ENCODE measurements at places on chromosomes 4 and X.

GRCh38 chrX:96579252-96579651, 105.4 kb upstream of the DIAPH2 start:
- no peak for DNase-seq

DNA sequence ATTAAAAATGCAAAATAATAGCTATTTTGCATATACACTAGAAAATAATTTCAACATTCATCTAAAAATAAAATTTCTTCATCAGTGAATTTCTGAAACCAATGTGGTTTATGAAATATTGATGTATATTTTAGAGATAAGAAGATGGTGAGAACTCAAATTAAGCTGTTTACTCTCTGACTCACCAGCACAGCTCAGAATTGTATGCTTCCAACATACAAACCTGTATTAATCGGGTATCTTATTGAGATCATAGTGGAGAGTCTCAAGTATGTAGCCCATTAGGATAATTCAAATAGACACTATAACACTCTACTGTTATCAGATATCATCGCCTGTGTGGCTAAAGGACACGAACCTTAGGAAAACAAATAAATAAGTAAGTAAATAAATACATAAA, 899.5 kb upstream of the INTU start:
- DNase-seq: no peak

- DNase-seq: no peak
These were observed 94.9 kb downstream of the ENPP6 start for GRCh38 chr4:184122631-184123408.

DNA sequence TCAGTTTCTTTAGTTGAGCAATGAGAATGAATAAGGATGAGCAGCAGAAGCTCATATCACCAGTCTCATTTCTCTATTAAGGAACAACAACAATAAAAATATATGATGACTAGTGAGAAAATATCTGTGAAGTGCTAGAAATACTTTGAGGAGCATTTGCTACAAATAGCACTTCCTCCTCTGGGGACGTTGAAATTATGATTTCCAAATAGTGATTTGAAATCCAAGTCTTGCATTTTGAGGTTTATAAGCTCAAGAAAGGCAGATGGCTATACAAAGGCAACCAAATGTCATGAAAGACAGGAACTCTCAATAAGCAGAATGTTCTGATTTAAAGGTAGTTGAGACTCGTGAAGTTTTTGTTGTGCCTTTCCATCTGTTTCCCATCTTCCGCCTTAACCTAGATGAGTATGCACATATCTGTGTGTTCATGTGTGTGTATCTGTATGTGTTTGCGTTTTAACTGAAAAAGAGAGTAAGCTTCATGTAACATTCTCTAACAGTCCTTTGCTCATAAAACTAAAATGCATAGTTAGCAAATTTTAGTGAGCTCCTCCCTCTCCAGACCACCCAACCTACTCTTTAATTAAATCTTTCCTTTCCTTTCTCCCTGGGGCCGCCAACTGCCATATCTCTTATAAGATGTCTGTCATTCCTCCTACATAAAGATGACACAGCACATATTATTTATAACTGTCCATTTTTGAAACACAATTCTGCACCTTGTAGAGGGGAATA, 222.6 kb upstream of the RASGEF1B start:
- no peak for DNase-seq

- no peak for DNase-seq
These were observed 2.8 kb upstream of the PDLIM5 start for GRCh38 chr4:94448815-94449375.

- no peak for DNase-seq
These were observed 677.8 kb downstream of the ADGRL3 start for GRCh38 chr4:61877893-61878292.

DNA sequence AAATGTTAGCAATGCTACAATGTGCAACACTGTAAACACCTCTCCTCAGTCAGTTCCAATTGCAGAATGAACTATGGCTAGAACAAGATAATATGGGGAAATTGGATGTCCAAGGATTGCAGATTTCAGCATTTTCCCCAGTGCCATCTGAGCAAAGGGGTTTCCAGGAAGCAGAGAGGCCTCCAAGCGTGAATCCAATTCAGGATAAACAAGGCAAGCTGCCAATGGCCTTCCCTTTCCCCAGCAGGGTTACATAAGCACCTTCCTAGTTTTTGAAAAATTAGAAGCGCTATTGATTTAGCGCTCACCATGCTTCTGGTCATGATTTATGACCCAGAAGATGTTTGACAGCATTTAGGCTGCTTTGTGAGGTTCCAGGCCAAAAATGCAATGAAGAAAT, 223.0 kb upstream of the GATB start:
- no peak for DNase-seq

DNA sequence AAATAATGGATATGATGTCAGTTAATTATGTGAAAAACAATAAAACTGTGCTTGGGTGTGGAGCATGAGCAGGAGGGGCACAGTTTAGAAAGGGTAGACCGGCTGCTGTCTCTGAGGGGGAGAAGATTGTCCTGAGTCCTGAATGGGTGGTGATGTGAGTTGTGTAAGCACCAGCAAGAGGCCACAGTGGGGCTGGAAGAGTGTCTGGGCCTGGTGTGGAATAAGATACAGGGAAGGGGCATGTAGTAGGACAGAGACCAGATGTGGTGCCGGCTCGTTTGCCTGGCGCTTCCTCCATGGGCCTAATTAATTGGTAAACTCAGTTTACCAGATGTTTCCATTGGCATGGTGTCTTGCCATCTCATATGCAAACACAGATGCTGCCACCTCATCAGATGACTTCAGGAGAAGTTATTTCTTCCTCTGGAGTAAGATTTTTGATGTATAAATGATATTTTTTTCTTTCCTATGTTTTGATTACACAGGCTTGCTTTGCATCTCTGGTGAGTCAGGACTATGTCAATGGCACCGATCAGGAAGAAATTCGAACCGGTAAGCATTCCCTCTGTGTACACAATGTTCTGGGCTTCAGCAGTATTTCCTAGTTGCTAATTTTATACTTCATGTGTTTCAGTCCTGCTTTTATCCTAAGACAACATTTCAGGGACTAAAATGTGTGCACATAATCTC, 5.1 kb downstream of the MED28 start:
- no peak for DNase-seq

GRCh38 chr4:139743027-139743426, 77.4 kb downstream of the MGST2 start:
- DNase-seq: no peak

DNA sequence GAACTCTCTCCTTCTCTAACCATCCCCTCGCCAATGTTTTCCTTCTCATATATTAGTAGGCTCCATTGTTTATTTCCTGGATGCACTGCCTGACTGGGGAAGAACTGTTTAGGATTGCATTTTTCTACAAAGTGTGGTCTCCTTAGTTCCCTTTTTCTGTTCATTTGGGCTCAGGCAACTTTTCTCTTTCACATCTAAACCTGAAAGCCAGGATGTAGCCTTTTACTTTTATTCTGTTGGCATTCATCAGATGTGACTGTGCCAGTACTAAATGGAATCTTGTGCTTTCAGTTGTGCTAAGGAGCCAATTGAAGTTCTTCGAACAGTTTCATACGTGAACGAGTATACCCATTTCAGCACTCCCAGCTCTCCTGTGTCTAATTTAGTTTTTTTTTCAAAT, 59.8 kb downstream of the DDIT4L start:
- no peak for DNase-seq

DNA sequence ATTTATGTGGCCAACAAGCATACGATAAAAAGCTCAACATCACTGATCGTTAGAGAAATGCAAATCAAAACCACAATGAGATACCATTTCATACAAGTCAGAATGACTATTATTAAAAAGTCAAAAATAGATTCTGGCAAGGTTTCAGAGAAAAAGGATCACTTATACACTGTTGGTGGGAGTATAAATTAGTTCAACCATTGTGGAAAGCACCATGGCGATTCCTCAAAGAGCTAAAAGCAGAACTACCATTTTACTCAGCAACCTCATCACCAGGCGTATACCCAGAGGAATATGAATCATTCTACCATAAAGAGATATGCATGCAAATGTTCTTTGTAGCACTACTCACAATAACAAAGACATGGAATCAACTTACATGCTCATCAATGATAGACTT, 478.7 kb upstream of the GALNTL6 start:
- DNase-seq: no peak

- no peak for DNase-seq
These were observed 139.2 kb upstream of the ANK2 start for GRCh38 chr4:112910109-112910736.

GRCh38 chrX:136750364-136750763, 30.4 kb downstream of the ARHGEF6 start:
- no peak for DNase-seq

DNA sequence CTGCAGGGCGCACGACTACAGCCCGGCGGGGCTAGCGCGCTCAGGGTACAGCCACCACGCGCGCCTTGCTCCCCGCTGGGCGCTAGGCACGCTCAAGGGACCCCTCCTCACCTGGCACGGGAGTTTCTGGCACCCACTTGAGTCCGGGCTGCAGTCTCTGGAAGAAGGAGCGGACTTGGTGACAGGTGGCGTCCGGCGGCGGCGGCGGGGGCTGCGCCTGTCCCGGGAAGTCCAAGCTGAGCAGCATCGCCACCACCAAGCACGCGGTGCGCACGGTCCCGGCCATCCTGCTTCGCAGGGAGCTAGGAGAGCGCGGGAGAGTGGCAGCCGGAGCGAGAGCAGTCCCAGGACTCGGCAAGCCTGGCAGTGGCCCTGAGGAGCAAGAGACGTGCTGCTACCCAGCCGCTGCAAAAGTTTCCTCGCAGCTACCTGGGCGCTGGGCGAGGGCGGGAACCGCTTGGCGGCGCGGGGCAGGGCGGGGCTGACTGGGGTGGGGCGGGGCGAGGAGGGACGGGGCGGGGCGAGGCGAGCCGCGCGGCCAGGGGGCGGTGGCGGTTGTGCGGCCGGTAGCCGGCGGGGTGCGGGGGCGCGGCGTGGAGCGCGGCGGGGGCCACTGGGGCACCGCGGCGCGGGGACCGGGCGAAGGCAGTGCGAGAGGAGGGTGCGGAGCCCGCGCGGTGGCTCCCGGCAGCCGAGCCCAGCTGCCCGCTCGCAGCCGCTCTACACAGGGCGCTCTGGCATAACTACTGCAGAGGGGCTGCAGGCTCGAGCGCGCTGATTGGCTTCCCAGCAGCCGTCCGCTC, at the start of gene GPC3:
GPC3 (minus strand) TSS at position 431 of the 803 bp plus-strand sequence.
- no peak for DNase-seq

DNA sequence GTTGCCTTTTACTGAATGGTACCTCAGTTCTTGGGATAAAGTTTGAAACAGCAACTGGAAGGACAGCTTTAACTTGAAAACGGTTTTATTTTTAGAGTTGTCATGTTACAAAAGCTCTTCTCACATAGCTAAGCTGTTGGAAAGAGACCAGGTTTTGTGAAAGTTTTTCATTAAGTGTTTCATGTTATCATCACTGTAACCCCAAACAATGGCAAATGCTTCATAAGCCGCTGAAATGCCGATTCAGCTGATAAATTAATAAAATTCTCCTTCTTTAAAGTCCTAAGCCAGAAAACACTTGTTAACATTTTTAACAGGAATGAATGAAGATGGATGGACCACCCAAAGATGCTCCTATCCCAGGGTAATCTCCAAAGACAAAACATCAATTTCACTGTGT, 76.1 kb upstream of the IRF2 start:
- DNase-seq: no peak

GRCh38 chr4:5322321-5322720, 271.0 kb downstream of the STK32B start:
- no peak for DNase-seq

DNA sequence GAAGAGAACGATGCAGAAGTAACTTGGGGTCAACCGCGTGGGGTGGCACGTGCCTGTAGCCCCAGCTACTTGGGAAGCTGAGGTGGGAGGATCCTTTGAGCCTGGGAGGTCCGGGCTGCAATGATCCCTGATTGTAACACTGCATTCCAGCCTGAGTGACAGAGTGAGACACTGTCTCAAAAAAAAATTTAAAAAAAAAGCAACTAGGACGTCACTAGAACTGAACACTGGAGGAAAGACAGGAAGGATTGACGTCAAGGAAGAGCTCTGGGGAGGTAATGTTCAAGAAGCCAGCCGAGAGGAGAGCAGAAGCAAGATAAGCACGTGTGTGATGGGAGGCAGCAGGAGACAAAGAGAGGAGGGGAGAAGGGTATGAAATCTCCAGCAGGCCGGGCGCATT, 28.7 kb downstream of the S100G start:
- DNase-seq: no peak

- DNase-seq: no peak
These were observed 392.6 kb upstream of the FTHL17 start for GRCh38 chrX:31464306-31464915.

DNA sequence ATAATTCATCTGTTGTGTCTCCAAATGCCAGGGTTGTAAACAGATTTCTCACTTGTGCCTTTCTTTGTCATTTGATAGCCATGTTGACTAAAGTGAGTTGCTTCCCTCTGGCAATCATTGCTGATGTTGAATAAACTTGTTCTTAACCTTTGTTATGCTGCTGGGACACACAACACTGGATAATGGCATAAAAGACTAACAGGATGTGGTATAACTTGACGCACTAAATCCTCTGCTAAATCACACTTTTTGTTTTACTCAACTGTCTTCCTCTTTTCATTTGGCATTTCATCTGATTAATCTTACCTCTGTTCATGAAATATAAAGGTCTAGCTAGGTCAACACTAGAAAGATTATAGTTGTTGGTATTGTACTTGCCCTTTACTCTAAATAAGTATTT, 17.6 kb upstream of the CXCL5 start:
- DNase-seq: no peak

DNA sequence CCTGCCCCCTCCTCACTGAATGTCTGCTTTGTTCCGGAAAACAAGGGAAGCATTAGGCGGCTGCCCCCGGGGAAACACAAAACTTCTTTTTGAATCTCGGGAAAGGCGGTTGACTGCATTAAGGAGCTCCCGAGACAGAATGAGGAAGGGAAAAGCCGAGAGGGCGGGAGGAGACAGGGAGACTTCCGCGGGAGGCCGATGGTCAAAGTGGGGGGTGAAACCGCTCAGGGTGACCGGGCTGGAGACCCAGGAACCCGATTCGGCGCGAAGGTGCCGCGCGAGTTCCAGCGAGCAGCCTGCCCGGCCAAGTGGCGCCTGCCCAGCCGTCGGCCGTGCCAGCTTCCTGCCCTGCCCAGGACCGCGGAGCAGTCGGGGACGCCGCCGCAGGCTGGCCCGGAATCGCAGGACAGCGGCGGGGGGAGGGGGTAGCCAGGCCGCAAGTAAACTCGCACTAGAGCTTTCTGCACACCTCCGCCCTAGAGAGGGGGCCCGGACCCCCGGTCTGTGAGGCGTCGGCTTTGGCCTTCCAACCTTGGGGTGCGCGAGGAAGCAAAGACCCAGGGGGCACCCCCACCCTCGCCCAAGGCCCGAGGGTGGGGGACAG, 55.1 kb upstream of the BCOR start:
- DNase-seq: peak; percentile 16
